ENCODE measurements at places on chromosomes 5 and 9. TPM values are rescaled to one million over a fixed set of nuclear protein-coding genes. Genes with fewer than 3 reads are reported as not detected.

The FEM1C gene
- 6.5 TPM for polyA plus RNA-seq

The LPAR1 gene
- 11.1 TPM for polyA plus RNA-seq

GRCh38 chr9:118384531-118385100 is 680.4 kb downstream of the TLR4 start:
- no peak for DNase-seq

DNA sequence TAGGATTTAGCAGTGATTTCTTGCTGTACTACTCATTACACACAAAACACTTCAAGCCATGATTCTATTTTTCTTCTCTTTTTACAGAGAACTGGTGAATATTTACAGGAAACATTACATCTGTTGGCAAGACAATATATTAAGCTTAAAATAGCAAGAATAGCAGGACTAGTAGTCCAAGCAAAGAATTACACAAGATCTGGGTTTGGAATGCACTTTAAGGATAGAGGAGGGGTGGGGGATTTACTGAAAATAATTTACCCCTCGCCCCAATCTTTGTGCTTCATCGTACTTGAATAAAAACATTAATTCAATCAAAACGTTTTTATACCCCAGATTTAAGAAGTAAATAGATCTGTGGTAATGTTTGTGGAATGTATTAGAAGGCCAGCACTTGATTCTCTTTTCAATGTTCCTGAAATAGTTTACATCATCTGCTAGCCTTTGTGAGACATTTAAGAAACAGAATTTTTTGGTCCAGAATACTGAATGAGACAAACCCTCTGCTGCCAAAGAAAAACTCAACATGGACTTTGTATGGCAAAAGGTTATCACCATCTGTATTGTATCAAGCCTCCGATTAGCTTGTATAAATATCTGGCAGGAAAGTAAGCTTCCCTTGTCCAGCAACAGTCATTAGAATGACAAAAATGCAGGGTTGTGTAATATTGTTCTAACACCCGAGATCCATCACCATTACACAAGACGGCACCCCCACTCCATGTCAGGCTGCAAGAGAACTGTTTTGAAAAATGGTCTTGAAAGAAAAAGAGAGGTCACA is 23.8 kb downstream of the SVEP1 start:
- peak; percentile 77 for DNase-seq

GRCh38 chr9:130468566-130468965 is 23.8 kb downstream of the ASS1 start:
- DNase-seq = no peak

The SLC36A3 gene
- polyA plus RNA-seq = not detected

DNA sequence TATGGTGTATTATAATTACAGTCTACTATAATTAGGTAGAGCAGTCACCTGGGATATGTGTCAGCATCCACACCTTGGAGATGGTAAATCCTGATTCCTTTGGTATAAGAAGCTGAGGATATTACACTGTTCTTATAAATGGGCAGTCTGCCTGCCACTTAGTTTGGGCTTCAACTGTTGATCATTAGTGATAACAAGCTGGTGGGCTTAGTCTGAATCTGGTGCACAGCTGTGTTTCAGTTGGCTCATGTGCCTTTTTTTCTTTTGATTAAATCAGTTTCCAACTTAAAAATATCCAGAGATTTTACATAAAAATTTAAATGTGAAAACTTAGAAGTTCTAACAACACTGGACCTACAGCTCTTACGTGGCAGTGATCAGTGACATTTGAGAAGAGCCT is 21.2 kb downstream of the LVRN start:
- DNase-seq = no peak

- DNase-seq = no peak
Measured at GRCh38 chr5:84275609-84276008, 109.1 kb downstream of the EDIL3 start.

DNA sequence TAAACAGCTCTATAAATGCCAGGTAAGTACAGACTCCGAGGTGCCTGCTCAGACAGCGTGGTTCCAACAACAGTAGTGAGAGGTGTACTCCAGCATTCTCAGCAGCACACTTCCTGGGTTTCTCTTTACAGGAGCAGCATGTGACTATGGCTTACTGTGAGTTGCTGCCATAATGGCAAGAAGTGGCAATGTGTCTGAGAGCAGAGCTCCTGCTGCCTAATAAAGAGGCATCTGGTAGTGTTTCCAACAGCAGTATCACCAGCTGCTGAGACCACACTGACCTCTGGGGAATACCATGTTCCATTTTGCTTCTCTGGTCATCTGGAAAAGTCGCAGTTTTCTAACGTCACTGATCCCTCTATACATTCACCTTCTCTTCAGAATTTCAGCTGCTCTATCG is 398.2 kb downstream of the SLCO4C1 start:
- no peak for DNase-seq

GRCh38 chr5:133468596-133468995 is 143.7 kb downstream of the FSTL4 start:
- no peak for DNase-seq

DNA sequence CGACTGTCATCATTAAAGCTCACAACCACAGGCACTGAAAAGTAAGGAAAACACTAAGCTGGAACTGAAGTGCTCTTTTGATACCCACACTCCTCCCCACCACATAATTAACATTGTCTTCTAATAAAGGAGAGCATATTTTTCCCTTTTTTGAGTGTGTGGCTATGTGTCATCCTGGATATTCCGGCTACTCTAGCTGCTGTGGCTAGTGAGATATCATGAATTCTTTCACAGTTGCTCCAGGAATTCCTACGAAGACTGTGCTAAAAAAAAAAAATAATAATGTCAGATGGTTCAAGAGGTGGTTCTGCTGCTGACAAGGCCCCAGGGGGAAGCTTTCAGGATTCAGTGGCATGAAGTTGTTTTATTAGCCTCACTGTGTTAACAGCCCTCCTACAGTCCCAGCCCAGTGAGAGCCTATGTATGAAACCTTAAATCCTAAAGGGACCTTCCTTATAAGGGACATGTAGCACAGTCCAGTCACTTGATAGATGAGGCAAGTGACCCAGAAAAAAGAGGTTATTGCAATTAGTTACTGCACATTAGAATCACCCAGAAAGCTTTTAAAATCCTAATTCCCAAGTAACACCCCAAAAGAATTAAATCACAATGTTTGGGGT is 46.6 kb downstream of the TMEM252 start:
- DNase-seq = no peak

DNA sequence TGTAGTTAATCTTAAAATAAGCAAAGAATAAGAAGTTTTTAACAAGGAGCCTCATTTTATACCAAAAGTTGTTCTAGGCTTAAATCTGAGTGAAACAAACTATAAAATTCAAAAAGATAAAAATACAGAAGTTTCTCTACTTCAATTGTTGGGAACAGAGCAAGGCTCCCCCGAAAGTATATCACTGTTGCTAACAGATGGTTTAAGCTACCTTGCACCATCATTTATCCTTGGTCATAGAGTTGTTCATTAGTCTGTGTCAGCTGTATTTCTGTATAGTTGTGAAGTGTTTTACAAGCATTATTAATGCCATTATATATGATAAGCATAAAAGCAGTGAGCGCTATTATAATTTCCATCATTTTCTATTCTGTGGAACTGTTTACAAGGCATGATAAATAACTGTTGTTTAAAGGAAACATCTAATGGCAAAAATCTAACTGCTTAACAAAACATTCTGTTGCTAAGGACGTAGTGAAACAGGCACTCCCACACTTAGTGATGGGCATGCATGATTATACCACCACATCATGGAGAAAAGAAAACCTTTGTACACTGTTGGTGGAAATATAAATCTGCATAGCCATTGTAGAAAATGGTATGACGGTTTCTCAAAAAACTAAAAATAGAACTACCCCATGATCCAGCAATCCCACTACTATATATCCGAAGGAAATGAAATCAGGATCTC is 23.3 kb upstream of the ACO1 start:
- no peak for DNase-seq

- DNase-seq = peak; percentile 56
Measured at GRCh38 chr5:122493091-122494021, 181.3 kb downstream of the SNCAIP start.

GRCh38 chr9:126915281-126915816 is 767 bp downstream of the RALGPS1 start:
- peak; percentile 21 for DNase-seq

DNA sequence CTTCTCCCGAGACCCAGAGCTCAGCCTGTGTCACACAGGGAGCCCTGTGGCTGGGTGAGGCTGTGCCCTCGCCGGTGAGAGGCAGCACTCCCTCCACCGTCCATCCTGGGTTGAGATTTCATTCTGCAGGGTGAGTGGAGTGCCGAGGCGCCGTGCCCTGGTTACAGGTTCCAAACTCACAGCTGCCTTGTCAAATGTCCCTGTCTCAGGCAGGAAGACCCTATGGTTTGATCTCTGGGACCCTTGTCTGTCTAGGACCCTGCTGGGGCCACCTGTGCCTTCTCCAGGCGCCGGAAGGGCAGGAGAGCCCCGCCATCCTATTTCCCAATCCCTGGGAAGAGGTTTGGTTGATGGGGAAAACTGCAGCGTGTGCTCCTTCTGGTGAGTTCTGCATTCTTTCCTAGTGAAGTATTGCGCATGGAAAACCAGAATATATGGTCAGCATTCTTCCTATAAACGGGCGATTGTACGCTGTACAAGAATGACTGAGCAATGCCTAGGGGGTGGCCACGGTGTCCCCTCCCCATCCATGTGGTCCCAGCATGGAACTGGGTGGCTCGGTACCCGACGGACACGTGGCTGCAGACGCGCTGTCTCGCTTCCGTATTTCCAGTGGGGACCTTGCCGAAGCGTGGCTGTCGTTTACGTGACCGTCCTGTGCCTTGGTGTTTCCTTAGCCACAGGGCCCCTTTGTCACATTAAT is 95.9 kb upstream of the COL5A1 start:
- DNase-seq = no peak

The LNPEP gene
- 7.6 TPM for polyA plus RNA-seq

The MACROH2A1 gene
- 71.7 TPM for polyA plus RNA-seq

The ADRB2 gene
- polyA plus RNA-seq = 2.0 TPM

The SUSD3 gene
- polyA plus RNA-seq = 9.6 TPM

GRCh38 chr9:100761276-100761802 is 183.5 kb downstream of the CAVIN4 start:
- no peak for DNase-seq

The ZDHHC11B gene
- polyA plus RNA-seq = 1.7 TPM

The BHMT gene
- 0.27 TPM for polyA plus RNA-seq

DNA sequence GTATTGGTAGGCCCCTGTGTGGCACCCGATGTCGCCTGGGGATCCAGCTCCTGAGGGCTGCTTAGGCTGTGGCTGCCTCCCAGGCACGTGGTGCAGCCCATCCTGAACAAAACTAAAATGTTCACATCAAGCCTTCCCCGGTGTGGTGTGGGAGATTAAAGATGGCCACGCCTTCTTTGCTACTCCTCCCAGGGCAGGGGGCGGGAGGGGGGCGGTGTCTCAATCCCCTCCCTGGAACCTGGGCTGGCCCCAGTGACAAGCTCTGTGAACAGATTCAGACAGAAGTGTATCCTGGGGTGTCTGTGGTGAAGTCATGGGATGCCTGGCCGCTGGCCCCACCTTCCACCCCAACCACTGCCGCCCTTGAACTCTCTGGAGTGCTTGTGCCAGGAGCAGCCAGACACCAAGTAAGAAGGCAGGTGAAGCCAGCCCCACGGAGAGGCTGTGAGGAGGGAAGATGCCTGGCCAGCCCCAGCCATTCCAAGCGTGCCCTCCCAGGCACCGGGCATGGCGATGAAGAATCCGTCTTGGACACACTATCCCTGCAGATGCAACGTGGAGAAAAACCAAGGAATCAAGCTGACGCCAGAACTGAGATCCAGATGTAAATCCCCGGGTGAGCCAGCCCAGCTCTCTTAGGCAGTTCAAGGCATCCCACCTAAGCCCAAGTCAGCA is 75.8 kb downstream of the AK8 start:
- DNase-seq = no peak

- no peak for DNase-seq
Measured at GRCh38 chr5:18321262-18321942, 687.1 kb downstream of the TAF11L14 start.

The TRPM3 gene
- 1.3 TPM for polyA plus RNA-seq

Data from ovary (tissue), 10 donors.